Right hindlimb (tissue), 1 donor: ENCODE measurements at places on chromosomes 6 and 20.

DNA sequence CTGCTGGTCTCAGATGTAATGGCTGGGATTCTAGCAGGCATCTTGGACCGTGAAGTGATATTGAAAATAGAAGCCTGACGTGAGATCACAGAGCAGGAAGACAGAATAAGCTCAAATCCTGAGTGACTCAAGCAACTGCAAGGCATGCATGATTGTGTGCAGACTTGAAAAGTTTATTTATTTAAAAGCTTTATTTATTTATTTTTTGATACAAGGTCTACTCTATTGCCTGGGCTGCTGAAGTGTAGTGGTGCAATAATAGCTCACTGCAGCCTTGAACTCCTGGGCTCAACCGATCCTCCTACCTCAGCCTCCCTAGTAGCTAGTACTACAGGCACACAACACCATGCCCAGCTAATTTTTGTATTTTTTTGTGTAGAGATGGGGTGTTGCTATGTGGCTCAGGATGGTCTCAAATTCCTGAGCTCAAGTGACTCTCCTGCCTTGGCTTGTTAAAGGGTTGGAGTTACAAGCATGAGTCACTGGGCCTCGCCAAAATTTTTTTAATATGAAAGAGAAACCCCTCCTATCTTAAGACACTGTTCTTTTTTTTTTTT lies 40.1 kb upstream of the RNF144B start:
- no peak for DNase-seq

- no peak for DNase-seq
Measured at GRCh38 chr20:40390654-40391053, 298.4 kb downstream of the MAFB start.

DNA sequence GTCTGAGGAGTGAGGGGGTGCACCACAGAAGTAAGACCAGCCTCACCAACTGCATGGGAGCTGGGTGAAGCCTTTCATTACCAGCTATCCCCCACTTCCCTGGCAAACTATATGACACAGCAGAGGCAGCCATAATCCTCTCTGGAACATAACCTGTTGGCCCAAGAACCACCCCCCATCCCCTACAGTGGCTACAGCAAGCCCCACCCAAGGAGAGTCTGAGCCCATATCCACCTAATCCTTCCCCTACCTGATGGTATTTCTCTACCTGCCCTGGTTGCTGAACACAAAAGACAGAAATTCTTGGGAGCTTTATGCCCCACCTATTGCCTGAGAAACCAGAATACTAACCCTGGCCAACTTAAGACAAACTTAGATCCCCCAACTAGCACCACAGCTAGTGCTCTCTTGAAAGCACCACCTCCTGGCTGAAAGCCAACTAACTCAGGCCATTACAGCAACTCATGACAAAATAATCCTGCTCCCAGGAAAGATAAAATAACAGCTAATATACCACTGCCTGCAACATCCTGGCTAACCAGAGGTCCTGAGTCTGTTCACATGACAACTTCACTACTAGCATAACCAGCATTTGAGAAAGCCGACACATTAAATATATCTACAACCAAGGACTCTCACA lies 11.2 kb downstream of the RNGTT start:
- DNase-seq, result no peak

DNA sequence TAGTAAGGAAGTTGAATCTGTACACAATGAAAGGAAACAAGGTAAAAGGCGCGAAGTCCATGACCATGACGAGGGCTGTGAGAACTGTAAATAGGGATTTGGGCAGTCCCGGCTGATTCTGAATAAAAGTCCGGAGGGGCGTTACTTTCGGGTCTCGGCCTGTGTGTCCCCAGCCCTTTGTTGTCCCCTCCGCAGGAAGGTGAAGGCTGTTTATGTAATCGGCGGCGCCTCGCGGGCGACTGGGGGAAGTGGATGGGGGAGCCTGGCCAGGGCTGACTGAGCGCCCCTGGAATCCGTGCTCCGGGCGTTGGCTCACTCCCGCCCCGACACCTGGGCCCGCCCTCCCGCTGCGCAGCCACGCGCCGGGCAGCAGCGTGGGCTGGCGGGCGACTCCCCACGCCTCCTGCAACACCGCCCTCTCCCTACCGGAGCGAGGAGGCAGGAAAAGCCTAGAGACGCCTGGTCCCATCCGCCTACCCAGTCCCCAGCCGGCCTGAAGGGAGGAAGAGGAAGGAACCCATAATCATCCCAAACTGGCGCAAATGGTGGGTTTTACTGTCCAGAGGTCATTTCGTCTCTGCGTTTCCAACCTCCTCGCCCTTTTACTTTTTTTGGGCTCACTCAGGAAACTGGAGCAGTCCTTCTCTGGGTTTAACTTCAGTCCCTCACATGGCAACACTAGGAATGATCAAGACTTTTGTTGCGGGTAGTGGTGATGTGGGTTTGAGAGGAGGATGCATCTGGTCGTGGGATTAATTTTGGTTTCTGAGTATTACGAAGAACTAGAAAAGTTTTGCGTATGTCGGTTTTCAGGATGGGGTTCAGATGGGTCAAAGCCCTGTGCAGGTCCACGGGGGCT lies 12.1 kb downstream of the TRIM31 start:
- no peak for DNase-seq

- no peak for DNase-seq
Measured at GRCh38 chr6:68728159-68728979, 93.3 kb downstream of the ADGRB3 start.

- DNase-seq, result peak; percentile 87
Measured at GRCh38 chr6:148518511-148519156, 176.0 kb downstream of the SASH1 start.

DNA sequence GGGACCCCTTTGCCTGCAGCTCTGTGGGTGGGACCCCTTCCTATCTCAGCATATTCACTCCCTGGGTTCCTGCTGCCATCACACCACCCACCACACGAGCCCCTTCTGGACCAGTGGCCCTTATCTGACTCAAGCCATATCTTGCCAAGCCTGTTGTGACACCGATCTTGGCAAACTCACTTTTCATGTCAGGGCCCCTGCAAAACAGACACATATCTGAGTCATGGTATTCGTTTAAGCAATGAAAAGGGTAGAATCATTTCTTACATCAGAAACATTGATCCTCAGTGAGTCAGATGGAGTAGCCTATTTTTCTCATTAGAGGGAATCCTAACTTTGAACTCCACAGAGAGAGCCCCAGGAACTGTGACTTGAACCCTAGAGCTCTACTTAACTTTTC lies 10.6 kb downstream of the RAET1E start:
- no peak for DNase-seq

GRCh38 chr6:132021552-132022375 lies 70.6 kb upstream of the CCN2 start:
- DNase-seq, result no peak

DNA sequence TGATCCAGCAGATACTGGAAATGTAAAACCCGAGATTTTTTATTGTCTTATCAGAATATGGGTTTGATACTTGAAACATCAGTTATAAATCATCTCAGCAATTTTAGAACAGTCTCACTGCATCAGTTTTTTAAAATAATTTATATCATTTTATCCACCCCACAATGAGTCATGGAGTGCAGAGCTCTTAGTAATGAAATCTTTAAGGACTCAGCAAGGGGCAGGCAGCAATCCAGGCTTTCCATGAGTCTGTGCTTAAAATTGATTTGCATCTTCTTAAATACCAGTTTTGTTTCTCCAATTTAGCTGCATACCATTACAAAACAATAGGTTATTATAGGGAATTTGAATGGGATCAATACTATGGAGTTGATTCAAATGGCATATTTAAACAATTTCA lies 832.3 kb downstream of the C6orf118 start:
- DNase-seq, result no peak

GRCh38 chr6:74439123-74439811 lies 743.3 kb downstream of the CD109 start:
- peak; percentile 30 for DNase-seq

DNA sequence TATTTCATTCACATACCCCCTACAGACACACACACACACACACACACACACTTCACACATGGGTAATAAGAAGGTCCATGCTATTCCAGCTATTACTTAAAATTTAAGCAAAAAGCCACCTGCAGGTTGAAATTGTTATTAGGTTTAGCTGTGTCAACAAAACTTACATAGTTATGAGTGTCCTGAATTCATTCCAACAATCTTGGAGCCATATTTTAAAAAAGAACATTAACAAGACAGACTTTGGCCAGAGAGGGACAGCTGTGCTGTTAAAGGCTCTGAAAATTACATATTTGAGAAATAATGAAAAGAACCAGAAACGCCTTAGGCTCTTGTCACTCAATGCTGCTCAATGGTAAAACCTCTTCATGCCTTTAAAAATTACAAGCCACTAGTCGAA lies 455.3 kb downstream of the EPM2A start:
- no peak for DNase-seq

DNA sequence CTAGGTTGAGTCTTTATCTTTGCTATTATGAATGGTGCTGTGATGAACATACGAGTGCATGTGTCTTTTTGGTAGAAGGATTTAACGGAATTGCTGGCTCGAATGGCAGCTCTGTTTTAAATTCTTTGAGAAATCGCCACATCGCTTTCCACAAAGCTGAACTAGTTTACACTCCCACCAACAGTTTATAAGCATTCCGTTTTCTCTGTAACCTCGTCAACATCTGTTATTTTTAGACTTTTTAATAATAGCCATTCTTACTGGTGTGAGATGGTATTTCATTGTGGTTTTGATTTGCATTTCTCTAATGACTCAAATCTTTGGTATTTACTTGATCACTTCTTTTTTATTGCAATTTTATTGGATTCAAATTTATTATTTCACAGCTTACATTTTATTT lies 117.4 kb upstream of the HDGFL1 start:
- no peak for DNase-seq

DNA sequence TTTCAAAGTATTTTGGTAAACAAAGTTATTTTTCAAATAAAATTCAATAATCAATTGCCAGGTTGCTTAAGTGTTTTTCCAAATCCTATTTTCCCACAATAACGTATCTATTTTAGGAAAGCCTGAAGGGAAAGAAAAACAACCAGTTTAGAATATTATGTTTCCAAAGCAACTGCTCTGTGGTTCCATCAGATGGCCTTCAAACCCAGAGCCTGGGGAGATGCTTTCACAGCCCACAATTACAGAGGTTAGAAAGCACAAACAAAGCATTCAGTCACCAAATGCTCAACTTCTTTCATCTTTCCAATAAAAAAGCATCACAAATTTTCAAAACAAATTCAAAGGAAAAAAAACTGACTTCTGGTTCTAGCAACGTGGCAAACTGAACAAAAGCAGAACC lies 66.0 kb downstream of the ELOVL5 start:
- DNase-seq, result peak; percentile 34
